ENCODE measurements at places on chromosomes 3 and 15.

DNA sequence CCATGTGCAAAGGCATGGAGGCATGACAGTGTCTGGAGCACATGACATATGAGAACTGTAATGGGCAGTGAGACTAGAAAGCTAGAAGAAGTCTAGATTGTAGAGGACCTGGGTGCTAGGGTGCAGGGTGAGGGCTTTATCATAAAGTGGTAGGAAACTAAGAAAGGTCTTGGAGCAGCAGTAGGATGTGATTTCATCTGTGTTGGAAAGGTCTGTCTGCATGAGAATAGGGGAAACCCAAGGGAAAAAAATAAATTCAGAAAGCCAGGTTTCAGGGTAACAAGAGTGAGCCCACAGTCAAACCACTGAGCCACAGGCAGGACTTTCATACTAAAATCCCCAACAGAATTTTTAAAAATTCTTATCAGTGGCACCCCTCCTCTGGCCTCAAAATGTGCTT, 54.5 kb downstream of the CCDC33 start:
- DNase-seq = no peak

GRCh38 chr3:11610044-11610671, 33.6 kb downstream of the VGLL4 start:
- no peak for DNase-seq

DNA sequence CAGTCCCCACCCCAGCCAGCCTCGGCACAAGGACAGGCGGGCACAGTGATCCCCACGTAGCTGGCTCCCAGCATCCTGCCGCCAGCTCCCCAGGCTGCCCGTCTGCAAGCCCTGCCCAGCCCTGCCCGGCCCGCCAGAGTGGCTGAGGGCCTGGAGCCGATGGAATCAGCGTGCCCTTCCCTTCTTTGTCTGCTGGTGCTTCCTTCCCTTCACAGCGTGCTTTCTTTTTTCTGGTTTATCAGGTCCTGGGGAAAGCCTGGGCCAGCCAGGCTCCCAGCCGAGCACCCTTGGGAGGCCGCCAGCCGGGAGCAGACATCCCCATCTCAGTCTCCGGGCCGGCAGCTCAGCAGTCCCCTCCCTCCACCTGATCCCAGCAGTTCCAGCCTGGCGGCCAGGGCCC, 54.7 kb upstream of the SMAD6 start:
- DNase-seq = no peak

DNA sequence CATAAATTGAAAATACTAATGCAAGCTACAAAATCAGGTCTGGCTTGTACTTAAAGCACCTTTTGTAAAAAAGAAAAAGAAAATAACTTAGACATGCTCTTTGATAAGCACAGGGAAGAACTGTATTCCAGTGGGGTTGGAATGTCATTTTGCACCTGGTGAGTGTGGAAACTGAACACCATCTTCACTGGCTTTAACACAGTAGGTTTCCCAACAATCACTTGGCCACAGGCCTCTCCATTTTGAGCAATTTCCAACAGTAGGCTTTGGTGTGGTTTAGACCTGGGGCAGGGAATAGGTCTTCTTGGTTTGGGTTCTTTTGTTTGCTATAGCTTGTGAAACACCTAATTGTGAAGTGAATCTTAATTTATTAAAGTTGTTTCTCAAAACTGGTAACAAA, 18.9 kb downstream of the PDZRN3 start:
- no peak for DNase-seq

- no peak for DNase-seq
These were observed 70.0 kb upstream of the WDR72 start for GRCh38 chr15:53829471-53829870.

GRCh38 chr3:57682284-57682683, 10.6 kb downstream of the DENND6A start:
- no peak for DNase-seq

DNA sequence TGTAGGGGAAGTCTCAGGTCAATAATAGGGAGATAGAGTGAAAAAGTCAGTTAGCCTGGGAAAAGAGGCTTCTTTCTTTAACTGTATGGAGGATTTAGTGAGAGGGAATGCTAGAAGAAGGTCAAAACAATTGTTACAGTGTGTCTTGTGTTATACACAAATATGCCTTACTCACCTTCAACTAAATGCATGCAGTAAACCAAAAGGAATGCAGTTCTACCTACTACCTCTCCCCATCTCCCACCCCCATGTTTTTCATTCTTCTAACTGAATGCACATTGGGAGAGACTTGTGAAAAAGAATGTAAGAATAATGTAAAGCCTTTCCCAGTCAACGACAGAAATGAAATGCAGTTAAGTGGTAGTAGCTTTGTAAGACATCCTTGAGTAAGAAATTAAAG, 33.8 kb downstream of the CCDC66 start:
- DNase-seq = no peak

GRCh38 chr3:62667714-62668113, 207.5 kb downstream of the CADPS start:
- DNase-seq = no peak

- no peak for DNase-seq
These were observed 693 bp downstream of the CD200 start for GRCh38 chr3:112333381-112334317.

DNA sequence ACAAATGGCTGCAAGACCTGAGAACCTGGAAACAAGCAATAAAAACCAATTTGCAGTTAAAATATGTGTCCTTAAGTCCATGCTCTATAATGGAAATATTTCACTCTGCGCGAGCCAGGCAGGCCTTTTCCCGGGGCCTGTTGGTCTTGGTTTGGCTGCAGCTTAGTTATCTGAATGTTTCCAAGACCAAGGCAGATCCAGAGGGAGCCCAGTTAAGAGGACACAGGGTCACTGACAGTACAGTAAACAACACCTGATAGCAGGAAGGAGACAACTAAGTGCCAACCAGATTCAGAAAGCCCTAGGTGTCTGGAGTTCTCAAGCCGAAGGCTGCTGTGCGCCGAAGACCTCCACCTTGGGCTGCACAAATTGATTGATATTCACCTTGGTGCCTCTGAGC, 32.8 kb downstream of the THSD4 start:
- DNase-seq = no peak

- DNase-seq = no peak
These were observed 15.1 kb upstream of the IQSEC1 start for GRCh38 chr3:13088028-13089006.

- DNase-seq = no peak
These were observed 96.2 kb downstream of the ECT2 start for GRCh38 chr3:172846706-172847105.

DNA sequence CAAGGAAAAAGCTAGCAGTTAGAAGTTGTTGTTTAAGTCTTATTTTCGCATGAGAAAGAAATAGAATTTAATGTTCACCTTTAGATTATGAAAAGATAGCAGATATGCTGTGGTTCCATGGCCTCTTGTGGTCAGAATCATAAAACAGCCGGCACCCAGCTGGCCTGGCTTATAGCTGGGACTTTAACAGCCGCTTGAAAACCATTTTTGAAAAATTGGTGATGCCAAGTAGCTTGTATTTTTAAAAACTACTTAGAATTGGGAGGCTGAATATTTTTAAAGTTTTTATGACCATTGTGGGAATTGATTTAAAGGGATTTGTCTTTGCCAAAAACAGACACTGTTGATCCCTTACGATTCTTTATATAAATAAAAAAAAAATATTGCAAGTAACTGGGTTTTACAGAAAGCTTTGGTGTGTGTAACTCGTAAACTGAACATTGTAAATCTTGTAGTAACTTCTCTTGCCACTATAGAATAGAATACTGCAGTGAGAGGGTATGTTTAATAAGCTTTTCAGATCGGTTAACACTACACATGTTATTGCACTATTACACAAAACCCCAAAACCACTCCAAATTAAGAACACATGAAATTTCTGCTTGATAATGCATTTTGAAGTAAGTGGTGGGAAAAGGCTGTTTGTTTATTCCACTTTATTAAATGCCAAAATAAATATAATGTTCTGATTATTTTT, 6.6 kb downstream of the ARRDC4 start:
- DNase-seq = no peak

GRCh38 chr3:98172621-98173020, 6.1 kb downstream of the OR5H15 start:
- DNase-seq = no peak

DNA sequence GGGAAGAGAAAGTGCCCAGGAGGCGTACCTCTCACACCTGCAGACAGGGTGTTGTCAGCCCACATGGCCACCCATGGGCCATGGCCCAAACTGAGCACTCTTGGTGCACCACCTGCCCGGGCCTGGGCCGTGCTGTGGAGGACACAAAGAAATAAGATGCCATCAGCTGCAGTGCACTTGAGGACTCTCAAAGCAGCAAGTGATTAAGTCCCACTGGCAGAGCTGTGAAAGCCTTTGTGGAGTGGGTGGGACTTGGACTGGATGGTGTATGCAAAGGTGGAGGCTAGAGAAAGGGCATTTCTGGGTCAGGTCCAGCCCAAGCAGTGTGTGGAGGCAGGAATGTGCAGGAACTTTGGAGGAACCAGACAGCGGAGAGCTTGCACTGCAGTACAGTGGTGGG, 122.3 kb downstream of the MEGF11 start:
- DNase-seq = no peak

DNA sequence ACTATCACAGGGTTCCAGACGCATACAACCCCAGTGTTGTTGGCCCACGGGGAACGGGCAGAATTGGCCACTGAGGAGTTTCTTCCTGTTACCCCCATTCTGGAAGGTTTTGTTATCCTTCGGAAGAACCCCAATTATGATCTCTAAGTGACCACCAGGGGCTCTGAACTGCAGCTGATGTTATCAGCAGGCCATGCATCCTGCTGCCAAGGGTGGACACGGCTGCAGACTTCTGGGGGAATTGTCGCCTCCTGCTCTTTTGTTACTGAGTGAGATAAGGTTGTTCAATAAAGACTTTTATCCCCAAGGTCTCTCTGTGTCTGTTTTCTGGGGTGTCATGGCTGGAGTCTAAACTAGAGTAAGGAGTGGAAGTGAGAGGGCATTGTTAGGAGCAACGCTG, 5.7 kb upstream of the EIF4G1 start:
- DNase-seq = no peak

DNA sequence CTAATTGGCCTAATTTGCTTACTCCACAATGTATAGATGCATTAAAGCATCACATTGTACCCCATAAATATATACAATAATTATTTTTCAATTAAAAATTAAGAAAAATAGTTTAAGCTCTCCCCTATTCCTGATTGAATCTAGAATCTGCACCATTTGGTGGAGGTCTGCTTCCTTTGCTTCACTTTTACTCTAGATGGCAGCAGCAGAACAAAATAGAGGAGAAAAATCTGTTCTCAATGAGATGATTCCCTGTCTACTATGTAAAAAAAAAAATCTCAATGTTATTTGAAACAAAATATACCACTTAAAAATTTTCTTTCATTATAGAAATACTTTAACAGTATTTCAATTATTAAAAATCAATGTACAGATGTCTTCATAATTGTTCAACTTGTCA, 109.6 kb upstream of the FXR1 start:
- no peak for DNase-seq

DNA sequence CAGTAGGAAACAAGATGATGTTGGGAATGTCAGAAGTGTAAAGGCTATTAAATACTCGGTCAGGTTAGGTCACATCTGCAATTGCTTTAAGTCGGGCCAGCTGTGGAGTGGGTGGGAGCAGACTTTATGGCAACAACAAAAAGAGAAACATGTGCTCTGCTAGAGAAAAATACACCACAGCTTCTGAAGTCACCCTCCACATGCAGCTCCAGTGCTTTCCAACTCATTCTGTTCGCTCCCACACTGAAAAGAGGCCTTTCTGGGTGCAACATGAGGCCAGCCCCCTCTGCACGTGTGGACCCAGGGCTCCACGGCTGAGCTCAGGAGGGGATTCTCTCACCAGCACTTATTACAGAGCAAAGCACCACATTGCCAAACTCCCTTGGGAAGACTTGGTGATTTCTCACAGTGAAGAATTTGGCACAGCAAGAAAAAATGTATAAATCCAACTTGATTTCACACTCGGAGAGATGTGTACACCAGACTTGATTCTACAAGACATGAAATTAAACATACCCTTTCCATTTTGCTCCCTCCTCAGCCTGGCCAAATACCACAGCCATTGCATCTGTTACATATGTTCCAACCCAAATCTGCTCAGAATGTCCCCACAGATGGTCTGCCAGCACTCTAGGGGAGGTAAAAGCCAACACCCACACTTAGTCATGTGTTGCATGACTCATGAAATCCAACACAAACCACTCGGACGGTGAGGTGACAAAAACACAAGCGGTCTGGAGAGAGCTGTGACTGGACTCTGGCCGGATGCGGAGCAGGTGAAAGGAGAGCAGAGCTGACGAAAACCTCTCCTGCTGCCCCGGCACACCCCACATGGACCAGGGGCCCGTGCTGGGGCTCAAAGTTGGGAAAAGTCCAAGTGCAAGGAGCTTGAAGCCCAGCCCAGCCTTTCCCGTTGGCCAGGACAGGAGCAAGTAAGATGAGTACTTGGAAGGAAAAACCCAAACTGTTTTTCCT, 74.6 kb downstream of the ITGB5 start:
- no peak for DNase-seq

- no peak for DNase-seq
These were observed 105.5 kb upstream of the SETMAR start for GRCh38 chr3:4197670-4198069.

DNA sequence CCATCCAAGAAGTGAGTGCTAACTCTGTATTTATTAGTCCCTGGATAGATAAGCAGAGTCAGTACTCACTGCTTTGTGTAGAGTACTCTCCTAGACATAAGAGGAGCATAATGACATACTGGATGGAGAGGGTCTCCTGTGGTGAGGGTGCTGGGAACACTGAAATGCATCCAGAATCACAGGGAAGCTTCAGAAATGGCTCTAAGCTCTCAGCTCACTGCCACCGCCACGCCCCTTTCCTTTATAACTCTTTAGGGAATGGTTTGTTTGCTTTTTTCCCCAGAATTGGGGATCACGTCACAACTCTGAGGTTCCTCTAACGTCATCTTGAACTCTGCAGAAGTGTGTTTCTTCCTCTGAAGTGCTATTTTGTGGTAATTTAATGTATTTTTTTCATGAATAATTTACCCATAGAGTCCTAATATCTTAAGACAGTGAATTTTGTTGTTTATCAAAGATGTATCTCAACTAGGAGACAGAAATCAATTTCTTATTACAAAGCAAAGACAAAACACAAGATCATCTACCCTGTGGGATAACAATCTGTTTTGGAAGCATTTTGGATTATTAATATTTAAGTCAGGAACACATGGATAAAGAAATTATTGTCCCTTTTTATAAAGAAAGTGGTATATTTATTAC, 154.6 kb downstream of the PTPRG start:
- DNase-seq = no peak

- peak; percentile 26 for DNase-seq
These were observed at the start of gene TMOD2 for GRCh38 chr15:51750792-51751696. Gene TMOD2, plus strand, starts transcription at chr15:51751597. Its CDS starts 14,845 bp downstream, at chr15:51766442.

Data from stimulated activated naive CD4-positive, alpha-beta T cell treated with Interleukin-2 at 50 U/mL for 16 hours (primary cell).